ENCODE measurements at places on chromosomes 5 and 9.

DNA sequence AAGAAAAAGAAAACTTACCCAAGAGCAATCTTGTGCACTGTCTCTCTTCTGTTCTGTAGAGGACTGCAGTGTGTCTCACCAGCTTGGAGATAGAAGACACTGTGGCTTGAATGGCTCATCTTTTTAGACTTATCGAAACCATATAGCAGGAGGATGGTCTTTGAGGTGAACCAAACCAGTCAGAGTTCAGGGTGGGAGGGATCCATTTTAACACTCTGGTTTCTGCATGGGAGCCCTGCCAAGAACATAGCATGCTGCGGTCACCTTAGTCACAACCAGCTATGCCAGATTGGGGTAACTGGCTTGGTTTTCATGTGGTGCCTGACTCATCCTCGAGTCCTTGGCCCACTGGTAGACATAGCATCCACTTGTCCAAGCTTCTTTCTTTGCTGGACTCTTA is 135.1 kb downstream of the PAPPA start:
- peak; percentile 97 for DNase-seq

DNA sequence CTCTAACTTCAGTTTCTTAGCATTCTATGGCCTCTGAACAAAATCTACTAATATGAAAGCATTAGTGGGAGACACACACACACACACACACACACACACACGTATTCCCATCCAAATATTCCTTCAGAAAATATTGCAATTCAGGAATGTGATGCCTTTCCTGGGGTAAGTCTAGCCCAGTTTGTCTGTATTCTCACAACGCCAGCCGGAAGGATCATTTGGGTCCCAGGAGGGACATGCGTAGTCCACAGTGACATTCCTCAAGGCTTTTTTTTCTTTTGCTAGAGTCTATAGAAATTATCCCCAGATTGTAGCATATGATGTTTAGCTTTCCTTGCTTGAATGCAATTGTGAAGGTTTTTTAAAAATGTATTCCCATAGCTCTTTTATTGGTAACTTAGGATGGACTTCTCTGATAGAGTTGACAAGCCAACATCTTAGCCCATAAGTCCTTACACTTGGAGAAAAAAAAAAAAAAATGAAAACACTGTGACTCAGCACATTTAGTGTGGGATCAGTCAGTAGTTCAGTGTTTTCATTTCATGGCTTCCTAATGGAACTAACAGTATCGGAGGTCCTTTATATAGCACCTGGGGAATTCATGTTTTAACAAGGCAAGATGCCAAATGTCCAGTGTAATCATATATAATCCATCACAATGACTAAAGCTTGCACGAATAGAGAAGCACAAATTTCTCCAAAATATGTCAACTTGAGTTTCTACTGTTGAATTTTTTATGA is 316.5 kb downstream of the DIRAS2 start:
- peak; percentile 79 for DNase-seq

DNA sequence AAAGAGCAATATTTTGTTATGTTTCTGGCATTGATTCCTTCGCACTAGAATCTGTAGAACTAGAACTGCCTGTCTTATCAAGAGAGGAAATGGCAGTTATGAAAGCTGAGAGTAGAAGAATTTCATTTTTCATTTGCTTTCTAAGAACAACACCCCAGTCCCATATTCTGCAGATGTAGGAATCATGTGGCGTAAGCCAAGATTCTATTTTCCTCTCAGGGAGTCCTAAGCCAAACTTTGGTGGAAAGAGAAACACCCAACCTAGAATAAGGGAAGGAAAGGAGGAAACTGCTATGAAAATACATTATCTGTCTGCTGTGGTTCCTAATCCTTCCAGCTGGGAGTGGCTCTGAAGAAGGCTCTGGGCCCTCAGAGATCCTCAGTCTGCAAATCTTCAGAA is 1176.9 kb upstream of the C9orf72 start:
- DNase-seq, result no peak

DNA sequence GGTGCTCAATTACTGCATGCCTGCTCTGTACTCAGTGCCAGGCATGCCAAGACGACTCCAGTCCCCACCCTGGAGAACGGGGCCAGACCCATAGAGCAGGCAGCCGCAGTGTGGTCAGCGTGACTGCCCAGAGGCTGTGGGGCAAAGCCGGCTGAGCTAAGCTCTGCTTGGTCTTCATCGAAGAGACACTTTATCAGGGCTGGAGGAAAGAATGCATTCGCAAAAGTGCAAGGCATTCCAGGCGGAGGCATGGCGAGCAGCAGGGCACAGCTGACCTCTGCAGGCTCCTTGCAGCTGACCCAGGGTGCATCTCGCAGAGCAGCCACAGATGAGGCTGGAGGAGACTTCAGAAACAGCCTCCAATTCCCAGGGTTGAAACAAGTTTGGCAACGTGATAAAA is 13.6 kb downstream of the MED27 start:
- DNase-seq, result no peak

GRCh38 chr5:40258222-40258621 is 421.5 kb upstream of the PTGER4 start:
- no peak for DNase-seq

GRCh38 chr9:111481885-111482636 is 2.1 kb downstream of the ECPAS start:
- DNase-seq, result peak; percentile 20

DNA sequence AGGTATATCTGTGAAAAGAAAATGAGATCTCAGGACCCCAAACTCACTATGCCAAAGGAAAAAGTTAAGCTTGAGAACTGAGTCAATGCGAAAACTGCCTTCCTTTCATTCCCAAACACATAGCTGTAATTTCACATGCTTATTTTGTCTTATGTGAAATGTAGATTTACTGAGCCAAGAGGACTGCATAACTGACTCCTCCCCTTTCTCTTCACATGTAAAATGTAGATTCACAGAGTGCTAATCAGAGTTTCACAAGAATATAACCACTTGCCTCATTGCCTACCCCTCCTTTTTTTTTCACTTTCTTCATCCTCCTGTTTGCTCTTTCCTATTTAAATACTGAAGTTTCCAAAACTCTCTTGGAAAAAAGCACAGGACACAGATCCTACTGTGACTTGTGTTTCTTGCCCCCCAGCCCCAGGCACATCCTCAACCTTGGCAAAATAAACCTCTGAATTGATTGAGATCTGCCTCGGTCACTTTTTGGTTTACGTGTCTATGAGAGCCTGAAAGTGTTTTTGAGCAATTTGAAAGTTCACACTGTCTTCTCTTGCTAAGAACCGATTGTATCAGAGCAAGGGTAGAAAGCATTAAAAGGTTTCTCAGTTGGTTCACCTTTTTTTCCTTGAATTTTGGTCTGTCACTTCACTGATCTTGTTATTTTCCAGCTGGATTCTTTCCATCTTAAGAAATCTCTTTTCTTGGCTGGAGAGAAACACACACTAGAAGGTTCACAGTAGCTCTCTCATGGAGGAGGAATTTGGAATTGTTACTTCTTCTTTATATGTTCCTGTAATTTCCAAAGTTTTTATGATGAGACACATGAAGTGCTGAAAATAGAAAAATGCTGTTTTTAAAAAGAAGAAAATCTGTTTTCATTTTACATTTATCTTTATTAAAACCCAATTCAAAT is 44.8 kb upstream of the SNAPC3 start:
- no peak for DNase-seq

GRCh38 chr5:172010278-172010677 is 3.8 kb upstream of the FBXW11 start:
- peak; percentile 33 for DNase-seq

DNA sequence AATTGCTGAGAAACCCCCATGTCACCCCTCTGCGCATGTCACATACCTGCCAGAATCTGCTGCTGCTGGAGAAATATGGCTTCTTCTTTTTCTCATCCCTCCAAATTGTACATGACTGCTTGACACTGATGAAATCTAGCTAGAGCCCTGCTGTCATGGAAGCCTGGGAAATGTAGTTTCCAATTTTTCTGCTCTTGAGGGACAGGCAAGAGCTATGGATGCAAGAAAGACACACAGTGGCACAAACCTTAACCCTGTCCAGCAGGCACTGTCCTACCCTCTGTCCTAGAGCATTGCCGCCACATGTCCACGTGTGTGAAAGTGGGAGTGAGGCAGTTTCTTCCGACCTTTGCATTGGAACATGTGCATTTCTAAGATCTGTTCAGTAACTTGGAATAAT is 255.5 kb upstream of the SEMA6A start:
- no peak for DNase-seq

DNA sequence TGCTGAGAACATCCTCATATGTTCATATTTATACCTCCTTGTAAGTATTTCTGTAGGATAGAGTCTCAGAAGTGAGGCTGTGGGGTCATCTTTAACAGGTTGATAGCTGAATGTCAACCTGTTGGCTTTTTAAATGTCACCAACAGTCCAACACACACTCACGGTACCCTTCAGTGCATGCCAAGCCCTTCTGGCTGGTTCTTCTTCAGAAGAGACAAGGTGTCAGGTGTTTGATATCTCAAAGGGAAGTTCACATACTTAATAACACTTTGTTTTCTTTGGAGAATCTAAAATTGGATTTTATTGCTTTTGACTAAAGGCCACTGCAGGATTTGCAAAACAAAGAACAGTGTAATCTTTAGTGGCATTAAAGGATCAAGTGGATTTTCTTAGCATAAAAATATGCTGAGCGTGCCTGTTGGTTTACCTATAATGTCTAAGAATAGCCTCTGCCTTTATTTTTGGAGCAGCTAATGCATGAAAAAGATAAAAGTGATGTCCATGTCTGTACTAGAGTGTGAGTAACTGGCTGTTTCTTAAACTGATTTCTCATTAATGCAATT is 58.2 kb downstream of the RGS3 start:
- DNase-seq, result no peak

DNA sequence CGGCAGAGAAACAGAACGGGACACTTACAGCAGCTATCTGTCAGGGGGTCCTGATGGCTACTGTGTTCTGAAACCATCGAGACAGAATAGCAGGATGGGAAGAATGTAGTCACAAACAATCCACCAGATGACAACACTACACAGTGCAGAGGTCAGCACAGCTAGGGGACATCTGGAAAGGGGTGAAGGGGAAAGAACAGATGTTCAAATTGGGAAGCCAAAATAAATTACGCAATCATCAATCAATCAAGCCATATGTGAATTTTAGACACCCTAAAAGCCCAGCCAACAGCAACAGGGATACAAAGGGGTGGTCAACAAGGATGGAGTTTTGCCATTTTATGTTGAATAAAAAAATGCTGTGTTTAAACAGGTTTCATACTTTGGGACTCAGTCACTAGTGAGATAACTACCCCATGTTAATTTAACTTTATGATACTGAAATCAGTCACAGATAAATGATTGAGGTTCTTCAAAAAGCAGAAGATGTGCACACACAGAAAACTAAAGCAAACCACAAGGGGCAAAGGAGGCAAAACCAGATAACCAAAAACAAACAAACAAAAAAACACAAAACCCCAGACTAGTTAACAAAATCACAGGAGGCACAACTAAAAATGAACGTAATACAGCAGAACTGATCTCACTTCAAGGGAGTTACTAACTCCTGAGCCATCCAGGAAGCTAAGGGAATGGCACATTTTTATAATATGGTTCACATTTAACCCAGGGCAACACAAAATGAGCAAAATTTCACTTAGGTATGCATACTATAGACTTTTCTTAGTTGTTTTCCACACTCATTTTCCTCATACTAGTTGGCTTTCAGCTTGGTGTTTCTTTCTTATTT is 65.9 kb downstream of the HABP4 start:
- peak; percentile 53 for DNase-seq

DNA sequence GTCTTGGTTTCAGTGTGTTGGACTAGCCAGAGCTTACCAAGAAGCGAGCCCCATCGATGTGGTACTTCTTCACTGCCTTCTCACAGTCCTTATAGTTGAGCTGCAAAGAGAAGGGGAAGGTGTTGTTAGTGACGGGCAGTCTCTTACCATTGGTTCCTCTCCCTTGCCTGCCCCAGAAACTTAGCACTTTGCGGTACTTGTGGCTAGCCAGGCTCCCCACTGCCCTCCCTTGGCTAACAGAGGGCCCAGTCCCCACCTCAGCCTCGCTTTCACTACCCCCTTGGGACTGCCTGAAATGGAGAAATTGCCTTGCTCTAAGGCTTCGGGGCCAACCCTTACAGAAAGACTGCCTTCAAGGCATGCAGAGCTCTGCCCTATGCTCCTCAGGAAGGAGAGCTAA is 4.3 kb downstream of the LCP2 start:
- no peak for DNase-seq

DNA sequence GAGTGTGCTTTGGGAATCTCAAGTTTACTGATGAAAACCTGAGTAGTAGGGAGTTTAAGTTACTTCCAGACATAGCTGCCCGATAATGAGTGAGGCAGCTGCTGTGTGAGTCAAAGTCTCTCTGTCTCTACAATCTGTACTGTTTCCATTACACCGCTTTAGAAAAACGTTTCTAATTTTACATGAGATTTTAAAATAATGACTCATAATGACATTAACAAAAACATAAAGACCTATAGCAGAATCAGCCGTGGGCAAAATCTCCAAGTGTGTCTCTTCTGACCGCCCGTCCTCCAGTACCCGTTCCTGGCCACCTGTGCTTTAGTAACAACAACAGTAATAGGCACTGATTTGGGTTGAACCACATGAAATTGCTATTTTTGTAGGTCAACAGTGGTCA is 69.6 kb upstream of the PRRC1 start:
- peak; percentile 56 for DNase-seq

GRCh38 chr5:60161340-60161934 is 267.9 kb upstream of the PDE4D start:
- peak; percentile 51 for DNase-seq

DNA sequence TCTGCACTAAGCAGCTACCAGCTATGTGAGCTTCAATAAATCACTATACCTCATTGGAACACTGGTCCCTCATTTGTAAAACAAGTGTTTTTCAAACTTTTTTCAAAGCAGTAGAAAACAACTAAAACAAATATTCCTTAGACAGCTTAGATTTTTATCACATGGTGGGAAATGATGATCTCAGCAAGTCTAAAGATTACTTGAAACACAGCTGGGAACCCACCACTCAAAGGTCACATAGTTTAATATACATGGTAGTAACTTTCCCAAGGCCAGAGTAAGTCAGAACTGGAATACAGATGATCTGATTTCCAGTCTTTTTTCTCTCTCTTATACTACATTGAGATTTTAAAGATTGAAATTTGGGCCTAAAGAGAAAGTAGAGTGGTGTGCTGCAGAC is 850 bp upstream of the C6 start:
- DNase-seq, result no peak

GRCh38 chr5:180689775-180690174 is 40.4 kb upstream of the FLT4 start:
- DNase-seq, result no peak

DNA sequence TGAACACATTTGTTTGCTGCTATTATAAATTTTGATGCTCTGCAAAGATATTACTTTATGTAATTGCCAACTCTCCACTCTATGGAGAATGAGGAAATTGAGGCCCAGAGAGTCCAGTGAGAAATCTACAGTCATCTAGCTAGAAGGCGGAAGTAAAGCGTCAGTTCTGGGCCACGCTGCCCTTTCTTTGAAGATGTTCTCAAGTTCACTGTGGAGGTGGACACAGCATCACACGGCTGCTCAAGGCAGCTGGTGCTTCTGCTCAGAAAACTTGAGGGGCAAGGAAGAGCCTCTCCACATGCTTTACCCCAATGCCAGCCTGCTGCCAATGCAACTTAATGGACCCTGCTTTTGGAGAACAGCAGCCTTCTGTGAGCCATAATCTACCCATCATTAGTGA is 96.3 kb downstream of the TTLL11 start:
- no peak for DNase-seq

All from fibroblast of upper back skin (primary cell).